ENCODE measurements at places on chromosomes 12 and 14.

GRCh38 chr12:5861416-5861815 is 83.6 kb downstream of the ANO2 start:
- no peak for DNase-seq

DNA sequence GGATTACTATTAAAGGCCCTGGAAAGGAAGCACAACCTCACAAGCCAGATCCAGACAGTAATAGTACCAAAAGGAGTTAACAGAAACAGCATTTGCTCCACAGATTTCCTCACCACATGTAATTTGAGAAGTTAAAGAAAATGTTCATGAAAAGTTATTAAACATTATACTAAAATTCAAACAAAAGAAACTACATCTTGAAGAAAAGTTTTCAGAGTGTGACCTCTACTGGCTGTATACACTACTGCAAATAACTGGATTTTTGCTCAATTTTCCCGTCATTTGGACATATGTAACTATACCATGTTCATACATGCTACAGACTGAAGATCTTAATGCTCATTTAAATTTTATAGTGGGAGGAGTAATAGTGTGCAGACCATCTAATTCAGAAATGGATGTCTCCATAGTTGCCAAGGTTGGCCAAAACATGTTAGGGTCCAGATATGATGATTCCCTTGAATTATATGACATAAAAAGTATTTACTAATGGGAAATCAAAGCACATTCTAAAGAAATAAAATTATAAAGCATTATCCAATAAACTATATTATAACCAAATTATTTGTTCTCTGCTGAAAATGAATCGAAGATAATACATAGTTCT is 5.6 kb downstream of the KRR1 start:
- peak; percentile 28 for DNase-seq

DNA sequence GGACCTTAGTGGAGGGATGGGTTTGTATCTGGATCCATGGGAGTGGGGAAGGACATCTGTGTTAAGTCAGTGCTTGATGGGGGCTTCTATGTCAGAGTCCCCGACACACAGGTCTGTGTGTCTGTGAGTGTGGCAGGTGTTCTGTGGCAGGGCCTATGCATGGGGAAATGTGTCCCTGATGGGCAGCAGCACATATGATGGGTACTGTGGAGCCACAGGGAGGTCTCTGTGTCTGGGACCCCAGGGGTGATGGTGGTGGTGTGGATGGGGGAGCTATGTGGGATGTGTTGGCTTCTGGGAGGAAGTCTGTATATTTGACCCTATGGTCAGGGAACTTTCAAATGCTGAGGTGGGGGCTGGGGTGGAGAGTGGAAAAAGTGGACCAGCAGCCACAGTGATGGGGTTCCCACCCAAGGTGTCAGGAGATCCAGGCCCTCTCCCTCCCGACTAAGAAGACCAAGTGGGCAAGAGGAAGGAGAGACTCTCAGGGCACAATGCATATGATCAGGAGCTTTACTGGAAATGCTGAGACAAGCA is 16.5 kb downstream of the KRT7 start:
- no peak for DNase-seq

DNA sequence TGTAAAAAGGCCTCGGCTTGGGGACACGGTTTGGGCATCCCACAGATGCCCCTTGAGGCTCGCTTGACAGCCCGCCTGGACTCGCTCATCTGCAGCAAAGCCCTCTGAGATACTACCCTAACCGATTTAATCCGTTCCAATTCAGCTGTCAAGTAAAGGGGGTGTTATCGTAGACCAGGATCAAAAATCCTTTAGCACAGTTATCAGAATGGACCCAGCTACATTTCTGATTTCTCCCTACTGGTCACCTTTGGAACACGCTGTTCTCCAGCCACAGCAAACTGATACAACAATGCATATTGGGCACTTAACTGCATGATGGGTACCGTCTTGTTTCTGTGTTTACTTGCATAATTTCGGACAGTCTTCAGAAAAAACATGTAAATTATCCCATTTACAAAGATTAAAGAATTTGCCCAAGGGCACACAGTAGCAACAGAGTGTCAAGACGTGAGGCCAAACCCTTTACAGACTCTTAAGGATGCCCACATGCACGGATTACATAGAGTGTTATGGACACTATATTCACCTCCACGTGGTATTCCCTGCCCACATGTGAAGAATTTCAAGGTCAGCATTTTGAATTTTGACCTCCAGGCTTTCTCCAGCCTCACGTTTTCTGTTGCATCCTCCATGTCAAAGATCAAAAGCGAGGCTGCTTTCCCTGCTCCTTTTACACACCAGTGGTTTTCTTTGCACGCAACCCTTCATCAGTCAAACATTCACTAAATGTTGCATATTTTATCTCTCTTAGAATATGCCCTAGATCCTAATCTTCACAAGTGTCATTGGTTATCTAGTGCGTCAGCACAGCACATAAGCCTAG is 3.2 kb upstream of the DUSP6 start:
- DNase-seq = no peak

GRCh38 chr12:87670448-87670847 is 358.8 kb downstream of the C12orf50 start:
- DNase-seq = no peak

GRCh38 chr14:38056270-38056669 is 151.4 kb upstream of the SSTR1 start:
- DNase-seq = no peak

DNA sequence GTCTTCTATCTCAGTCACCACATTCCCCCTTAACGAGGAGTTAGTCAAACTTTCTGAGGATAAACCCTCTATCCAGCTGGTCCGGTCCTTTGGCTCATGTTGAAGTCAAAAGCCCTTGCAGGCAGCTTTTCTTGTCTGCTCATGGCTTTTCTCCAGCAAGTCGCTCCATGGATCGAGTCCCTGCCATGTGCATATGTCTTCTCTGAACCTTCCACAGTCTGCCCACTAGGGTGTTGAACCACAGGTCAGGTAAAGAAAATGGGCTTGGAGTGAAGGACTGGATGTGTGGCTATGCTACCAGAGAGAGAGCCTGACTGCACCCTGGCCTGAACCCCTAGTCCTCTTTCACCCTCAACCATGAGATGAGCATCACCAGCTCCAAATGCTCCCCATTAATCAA is 22.8 kb downstream of the C14orf132 start:
- DNase-seq = no peak

DNA sequence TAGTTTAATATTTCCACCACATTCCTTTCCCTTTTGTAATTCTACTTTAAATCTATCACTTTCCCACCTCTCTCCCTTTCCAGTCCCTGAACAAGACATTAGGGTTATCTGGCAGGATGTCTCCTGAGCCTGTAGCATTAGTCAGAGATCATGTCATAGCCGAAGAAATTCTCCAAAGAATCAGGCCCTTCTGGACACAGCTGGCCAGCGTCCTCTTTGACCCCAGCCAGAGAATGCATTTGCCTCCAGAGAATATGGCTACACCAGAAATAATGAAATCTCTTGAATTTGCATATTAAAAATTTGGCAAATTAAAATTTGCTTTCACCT is 56.7 kb downstream of the NTF3 start:
- no peak for DNase-seq

DNA sequence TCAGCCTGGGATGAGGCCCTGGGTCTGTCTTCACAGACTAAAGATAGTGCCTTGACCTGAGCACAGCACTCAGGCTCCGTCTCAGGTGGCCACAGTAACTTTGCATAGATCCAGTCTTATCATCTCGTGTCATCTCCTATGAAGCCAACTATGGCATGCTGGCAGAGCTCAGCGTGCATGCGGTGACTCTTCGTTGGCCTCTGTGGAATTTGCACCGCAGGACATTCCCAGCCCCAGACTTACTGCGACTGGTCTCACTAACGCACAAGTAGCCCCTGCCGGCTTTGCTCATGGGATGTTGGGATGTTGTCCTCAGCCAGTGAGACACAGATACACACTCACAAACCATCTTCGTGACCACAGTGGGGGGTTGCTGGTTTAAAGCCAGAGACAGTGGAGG is 199.6 kb downstream of the CHST11 start:
- no peak for DNase-seq

DNA sequence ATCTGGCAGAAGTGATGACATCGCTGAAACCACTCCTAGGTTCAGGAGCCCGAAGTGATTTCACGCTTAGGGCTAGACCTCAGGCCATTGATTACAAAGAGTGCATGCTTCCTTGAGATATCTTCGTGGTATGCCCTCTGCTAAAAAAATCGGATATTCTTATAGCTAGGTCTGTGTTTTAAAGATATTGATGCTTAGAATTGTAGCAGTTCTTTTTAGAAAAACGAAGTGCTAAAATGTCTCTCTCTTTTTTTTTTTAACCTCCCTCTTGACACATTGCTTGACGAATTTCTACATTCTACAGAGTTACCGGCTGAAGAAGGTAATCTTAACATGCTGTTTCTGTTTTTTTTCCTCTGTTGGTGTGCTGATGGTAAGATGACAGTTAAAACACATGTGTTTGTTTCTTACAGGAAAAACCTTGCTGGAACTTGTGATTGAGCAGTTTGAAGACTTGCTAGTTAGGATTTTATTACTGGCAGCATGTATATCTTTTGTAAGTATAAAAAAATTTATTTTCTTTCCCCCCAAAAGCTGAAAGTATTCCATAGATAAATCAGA is 1.3 kb downstream of the ATP2A2 start:
- no peak for DNase-seq

GRCh38 chr14:99729991-99730875 is 46.1 kb downstream of the CYP46A1 start:
- peak; percentile 57 for DNase-seq

DNA sequence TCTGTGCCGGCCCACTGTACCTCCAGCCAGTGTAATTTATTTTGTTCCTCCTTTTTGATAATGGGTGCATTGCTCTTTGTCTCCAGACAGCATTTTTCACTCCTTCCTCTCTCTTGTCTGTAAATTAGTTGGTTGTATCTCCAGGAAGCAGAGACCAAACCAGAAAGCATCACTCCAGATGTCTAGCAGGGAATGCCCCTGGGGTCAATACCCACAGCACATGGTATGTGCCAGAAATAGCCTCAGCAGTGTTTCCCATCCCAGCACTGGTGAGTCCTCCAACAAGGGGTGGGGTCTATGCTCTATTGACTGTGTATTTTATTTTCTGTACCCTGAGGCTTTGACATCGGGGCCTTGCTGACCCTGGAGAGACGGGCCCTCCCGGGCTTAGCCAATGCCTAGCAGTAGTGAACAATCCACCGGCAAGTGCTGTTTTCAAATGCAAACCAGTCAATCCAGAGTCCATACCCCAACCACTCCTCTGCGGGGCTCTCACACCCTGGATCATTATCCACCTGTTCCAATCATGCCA is 50.2 kb upstream of the FZD10 start:
- DNase-seq = no peak

DNA sequence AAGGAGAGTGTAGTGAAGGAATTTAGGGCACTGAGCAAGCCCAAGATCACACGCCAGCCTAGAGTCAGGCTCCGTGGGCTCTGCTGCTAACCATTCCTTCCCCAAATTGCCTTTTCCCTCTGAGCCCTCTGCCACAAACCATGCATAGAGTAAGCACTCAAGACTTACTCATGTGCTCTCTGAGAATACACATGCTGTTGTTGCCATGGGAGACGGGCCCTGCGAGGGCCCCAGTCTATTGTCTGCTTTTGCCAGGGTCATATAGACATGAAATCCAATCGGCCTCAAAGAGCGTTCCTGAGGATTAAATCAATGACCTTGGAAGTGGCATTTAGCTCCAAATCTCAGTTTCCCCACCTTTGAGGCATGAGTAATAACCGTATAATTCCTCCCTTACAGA is 48.7 kb upstream of the WSCD2 start:
- no peak for DNase-seq

- DNase-seq = no peak
These were observed 63.5 kb downstream of the MAPKAPK5 start for GRCh38 chr12:111905502-111905901.

DNA sequence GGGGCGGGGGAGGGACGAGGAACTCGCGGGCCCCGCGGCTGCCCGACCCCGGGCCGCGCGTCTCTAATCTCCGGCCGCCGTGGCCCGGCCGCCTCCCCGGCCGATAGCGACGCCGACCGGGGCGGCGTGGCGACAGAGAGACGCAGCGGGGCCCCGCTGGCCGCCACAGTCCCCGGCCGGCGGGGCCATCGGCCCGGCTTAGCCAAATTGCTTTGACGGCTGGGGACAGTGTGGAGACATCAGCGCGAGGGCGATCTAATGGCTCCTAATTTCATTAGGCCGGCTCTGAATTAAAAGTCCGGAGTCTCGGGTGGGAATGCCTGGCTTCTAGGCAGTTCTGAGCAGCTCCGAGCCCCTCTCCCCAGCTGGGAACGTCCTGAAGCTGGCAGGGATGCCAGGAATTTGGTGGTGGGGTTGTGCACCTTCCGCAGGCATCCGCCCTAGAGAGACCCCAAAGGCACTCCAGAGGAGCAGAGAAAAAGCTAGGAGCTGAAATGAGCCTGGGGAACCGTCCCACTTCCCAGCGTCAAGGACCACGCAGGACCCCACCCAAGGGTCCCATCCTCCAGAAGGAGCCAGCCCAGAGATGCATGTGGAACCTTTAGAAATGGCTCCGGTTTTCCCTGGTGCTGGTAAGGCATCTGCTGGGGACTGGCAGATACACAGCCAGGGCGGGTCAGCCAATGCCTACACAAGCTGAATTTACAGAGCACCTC is 9.6 kb downstream of the TBX5 start:
- no peak for DNase-seq

DNA sequence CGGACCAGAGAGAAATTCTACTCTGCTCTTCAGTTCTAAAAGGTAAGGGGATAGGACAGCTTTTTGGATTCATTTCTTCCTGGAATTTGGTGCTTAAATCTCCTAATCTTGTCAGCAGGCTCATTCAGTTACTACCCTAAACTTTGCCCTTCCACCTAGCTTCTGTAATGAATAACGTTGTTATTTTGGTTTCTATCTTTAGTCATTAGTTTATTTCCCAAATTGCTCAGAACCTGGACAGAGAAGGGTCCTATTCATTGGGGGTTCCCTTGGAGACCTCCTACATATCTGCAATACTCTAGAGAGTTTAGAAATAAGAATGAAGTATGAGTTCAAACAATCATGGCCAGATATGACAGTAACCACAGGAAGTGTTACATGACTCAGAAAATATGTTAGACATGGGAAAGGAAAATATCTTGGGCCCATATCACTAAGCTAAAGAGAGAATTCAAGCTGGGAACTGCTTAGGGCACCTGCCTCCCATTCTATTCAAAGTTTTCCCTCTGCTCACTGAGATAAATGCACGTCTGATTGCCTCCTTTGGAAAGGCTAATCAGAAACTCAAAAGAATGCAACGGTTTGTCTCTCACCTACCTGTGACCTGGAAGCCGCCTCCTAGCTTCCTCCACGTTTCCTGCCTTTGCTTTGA is 87.9 kb downstream of the GAS2L3 start:
- DNase-seq = no peak

GRCh38 chr14:60233251-60233650 is 15.8 kb upstream of the PPM1A start:
- DNase-seq = no peak

DNA sequence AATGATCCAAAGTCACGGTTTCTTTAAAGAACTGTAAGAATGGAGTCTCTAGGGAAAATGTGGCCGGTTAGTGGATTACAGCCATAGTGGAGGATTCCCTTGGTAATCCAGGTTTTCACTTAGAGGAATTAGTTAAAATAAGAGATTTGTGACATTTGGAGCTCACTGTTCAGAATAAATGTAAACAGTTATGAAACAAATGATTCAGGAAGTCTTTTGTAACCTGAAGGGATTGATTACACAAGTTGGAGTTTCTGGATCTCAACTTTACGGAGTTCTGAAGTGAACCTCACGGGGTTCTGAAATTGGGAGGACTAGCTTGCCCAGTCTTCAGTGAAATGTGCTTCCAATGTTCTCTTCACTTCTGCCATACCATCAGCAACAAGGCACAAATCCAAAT is 234.4 kb upstream of the FKBP4 start:
- no peak for DNase-seq

GRCh38 chr14:102554821-102555819 is 37.3 kb upstream of the RCOR1 start:
- DNase-seq = peak; percentile 62

GRCh38 chr14:93346926-93347721 is at the start of gene COX8C:
COX8C (plus strand) TSS chr14:93347182; CDS start chr14:93347269, 87 bp downstream.
- no peak for DNase-seq
